H4 (cell line): ENCODE measurements at places on chromosomes 16 and 17.

DNA sequence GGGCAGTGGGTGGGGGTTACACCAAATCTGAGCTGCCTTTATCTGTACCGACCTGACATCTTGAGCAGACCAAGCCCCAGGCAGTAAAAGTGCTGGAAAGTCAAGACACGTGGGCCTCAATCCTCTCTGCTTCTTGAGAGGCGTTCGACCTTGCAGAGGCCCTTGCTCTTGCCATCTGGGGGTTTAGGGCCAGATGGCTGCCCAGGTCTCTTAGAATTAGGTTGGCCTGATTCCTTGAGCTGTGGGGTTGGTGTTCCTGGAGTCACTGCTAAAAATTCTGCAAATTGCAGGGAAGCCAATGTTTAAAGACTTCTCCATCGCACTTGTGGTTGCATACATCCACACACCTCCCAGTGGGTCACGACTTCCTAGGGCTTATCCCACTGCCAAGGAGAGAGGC is 238.2 kb upstream of the ASIC2 start:
- DNase-seq: no peak

DNA sequence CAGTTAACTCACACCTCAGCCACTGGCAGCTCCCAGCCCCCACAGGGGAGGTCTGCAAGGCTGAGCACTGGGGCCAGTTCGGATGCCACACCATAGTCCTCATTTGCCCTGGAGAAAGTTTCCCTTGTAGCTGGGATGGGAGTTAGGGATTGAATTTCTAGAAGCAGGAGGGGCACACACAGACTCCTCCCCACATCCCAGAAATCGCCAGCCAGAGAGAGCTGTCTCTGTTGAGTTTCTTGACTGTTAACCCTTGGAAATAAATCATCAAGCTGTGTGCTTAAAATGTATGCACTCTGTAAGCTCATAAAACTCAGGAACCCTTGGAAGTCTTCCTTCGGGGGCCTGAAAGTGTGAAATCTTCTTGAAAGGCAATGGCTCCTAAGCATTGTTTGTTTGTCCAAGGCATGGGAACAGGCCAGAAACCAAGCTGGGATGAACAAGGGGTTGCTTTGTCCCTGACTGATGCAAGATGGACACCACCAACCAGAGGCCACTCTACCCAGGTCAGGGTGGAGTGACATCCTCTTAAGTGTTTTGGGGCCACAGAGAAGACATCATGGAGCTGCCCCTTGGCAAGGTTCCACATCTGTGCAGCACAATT is 394 bp upstream of the PRM3 start:
- DNase-seq: no peak

GRCh38 chr16:62036101-62036801 is at the start of gene CDH8:
CDH8 (minus strand) TSS chr16:62036438; CDS start chr16:62021403, 15,035 bp downstream.
- no peak for DNase-seq

DNA sequence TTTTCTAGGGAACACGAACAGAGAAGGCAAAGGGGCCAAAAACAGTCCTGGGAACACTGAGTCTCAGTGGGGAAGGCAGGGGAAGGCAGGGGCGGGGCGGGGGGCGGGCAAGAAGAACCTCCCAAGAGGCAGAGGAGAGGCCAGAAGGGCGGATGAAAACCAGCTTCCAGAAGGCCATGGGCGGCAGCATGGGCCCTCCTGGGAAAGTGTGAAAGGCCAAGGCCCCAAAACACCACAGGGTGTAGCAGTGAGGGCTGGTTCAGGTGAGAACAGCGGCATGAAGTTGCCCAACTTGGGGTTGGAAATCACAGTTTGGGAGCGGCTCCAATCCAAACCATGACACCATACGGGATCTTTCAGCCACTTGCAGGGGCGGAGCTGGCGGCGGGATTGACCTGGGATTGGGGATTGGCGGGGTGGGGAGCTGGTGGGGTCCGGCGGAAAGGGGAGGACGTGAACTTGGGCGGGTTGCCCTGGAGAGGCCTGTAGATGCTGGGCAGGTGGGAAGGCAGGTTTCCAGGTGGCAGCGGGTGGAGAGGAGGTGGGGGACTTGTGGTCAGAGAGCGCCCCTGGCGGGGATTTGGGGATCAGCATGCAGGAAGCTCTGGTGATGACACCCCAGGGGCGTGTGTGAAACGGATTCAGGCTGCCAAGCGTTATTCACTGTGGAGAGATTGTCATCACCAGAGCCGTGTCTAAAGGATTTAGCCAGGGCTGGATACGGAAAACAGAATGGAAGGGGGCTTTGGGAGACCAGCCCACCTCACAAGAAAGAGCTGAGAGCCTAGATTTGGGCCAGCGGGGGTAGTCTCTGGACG is 80.9 kb downstream of the ARHGAP23 start:
- DNase-seq: peak; percentile 46

DNA sequence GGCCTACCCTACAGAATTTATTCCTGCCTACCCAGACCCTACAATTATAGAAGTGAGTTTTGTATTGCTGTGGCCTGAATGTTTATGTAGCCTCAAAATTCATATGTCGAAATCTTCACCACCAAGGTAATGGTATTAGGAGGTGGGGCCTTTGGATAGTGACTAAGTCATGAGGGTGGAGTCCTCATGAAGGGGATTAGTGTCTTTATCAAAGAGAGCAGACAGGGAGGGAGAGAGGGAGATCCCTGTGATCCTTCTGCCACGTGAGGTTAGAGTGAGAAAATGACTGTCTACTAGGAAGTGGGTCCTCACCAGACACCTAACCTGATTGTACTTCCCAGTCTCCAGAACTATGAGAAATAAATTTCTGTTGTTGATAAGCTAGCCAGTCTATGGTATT is 981 bp upstream of the DUXB start:
- peak; percentile 10 for DNase-seq

DNA sequence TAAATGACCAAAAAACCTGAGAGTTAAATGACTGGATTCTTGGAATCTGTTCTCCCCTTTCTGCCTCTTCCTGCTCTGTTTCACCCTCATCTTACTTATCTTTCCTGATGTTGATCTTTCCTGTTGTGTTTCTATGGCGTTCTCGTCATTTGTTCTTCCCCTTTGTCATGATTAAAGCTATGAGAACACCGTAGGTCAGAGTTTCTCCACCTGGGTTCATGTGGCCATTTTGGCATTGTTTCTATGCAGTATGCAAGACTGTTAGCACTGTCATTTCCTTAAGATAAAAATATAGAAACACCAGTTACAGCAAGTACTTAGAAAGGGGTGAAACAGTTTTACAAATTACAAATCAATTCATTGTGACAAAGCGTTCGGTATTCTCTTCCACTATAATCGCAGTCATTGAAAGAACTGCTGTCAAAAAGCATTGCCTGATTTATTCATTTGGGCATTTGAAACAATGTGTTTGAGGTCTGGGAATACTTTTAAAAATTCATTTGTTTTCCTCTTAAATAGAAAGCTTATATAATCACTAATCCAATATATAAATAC is 166.0 kb downstream of the PHKB start:
- no peak for DNase-seq

- no peak for DNase-seq
These were observed 146.6 kb downstream of the USP22 start for GRCh38 chr17:20896153-20896649.

DNA sequence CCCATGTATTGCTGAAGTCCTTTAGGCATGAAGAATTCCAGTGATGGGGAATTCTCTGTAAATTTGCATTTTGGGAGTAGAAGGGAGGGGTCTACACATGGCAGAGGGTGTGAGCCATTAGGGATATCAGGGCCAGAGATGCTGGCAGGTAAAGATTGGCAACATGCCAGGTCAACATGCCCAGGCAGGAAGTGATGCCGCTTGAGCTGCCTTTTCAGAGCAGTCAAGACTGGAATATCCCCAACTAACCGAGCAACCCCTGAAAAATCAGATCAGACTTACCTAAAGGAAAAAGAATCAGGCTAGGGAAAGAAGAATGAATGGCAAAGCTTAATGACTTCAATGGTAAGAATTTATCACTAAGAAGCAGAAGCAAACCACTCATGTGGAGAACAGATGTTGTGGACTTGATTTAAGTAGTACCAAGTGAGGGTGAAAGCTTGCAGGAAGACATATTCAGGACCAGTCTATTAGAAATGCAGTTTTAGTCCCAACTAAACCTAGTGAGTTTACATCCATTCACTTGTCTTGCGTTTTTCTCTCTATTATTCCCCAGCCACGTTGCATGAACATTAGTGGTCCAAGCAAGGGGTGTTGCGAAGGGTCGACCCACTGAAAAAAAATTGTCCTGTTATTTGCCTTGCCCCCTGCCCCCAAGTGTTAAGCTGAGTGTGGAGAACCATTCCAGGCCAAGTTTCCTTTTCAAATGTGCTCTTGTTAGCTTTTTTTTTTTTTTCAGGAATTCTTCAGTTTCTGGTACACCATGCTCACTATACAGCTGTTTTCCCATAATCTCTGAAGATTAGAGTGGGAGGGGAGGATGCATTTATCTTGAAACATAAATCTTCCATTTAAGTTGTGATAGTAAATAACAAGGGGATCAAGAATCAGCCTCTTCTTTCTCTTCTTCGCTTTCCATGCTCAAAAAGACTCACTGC is 105.2 kb downstream of the ABCA8 start:
- no peak for DNase-seq

GRCh38 chr16:64498363-64498762 is 623.5 kb downstream of the CDH11 start:
- DNase-seq: no peak

DNA sequence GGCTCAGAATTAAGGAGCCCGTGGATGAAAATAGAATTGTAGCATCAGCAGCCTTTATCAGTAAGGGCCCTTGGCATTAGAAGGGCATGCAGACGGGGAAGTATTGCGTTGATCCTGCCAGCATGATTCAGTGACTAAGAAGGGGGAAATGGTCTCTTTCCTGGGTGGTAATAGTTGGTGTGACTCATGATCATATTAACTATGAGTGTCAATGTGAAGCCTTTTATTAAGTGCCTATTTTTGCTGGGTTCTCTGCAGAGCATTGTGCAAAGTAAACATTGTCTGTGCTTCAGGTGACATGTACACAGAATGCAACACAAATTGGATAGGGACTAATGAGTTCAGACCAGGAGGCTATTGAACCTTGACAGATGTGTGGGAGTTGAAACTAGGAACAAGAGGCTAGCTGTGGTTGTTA is 24.5 kb downstream of the RCVRN start:
- DNase-seq: no peak

GRCh38 chr16:82184213-82184612 is 14.2 kb upstream of the MPHOSPH6 start:
- no peak for DNase-seq

DNA sequence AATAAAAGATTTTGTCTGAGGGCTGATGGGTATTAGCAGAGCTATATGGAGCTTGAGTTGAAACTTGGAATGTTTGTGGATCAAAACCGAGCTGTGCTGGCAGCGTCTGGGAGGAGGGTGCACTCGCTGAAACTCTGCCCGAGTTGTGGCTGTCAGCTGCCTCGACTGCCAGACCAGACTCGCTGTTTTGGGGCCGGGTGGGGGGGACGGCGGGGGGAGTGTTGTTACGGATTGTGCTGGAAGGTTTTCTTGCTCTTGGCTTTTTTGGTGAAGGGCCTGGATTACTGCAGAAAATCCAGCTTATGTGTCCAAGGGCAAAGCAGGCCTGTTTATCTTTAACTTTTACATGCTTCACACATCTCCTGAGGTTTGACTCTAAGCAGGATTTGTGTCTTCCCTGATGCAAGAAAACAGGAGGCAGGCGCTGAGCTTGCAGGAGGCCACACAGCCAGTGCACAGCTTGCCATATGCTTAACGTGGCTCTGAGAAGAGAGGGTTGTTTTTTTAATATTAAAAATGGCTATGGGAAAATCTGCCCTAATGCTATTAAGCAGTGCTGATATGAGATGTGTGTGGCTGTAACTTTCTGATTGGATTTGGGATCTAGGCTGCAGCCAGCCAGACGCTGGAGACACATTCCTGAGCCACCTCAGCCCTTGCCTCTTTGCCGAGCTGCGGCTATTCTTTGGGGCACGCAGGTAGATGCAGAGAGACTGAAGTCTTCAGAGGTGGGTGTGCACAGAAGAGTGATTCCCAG is 20.5 kb upstream of the RPTOR start:
- no peak for DNase-seq
